ENCODE measurements at places on chromosomes 6 and 20.

DNA sequence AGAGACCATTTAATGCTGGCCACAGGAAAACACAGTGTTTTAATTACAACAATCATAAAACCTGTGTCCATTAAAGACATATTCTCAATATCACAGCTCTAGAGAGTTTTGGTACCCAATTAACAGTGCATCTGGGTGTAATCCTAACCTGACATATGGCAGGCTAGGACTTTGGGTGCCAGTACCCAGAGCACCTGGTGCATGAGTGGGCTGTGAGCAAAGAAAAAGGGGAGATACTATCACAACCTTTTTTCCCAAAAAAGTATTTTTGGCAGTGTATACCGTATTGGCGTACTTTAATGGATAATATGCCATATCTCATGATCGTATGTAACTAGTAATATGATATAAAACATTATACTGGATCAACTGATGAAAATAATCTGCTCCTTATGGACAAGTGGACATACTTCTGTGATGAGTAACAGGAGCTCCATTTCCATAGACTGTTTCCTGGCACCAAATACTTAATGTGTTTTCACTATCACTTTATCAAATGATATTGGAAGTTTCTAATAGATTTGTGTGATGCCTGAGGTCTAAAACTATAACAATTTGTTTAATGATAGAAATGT lies 91.7 kb downstream of the COL19A1 start:
- no peak for DNase-seq

GRCh38 chr20:37958856-37959520 lies 56.1 kb downstream of the VSTM2L start:
- no peak for DNase-seq

GRCh38 chr6:112800916-112801315 lies 453.8 kb downstream of the RFPL4B start:
- DNase-seq, result no peak

- no peak for DNase-seq
Measured at GRCh38 chr6:33868141-33868540, 64.3 kb upstream of the MLN start.

- no peak for DNase-seq
Measured at GRCh38 chr20:47642624-47643023, 140.9 kb downstream of the NCOA3 start.

GRCh38 chr6:108437821-108438220 lies 122.9 kb upstream of the FOXO3 start:
- no peak for DNase-seq

GRCh38 chr6:133873538-133873937 lies 15.4 kb upstream of the TCF21 start:
- no peak for DNase-seq

DNA sequence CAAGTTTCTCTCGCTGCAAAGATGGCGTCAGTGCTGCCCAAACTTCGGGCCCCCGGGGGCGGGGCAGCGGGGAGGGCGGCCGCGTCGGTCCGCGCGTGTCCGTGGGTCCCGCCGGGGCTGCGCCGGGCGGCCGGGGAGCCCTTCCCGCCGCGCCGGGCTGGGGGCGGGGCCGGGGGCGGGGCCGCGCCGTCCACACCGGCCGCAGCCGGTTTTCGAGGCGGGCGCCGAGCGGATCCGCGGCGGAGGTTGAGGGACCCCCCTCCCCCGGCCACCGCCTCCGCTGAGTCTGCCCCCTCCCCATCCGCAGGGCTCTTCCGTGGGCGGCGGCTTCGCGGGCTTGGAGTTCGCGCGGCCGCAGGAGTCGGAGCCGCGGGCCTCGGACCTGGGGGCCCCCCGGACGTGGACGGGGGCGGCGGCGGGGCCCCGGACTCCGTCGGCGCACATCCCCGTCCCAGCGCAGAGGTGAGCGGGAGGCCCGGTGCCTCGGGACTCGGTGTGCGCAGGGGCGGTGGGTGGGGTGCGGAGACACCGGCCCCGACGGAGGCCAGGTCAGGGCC lies 572 bp downstream of the SLC2A4RG start:
- no peak for DNase-seq

Measured in Right ventricle myocardium inferior (tissue), 1 donor.